Right ventricle myocardium inferior (tissue), 1 donor: ENCODE measurements at places on chromosomes 5 and 9. TPM values are rescaled to one million over a fixed set of nuclear protein-coding genes. Genes with fewer than 3 reads are reported as not detected.
A peak's percentile ranks its signal among the peaks of the same experiment; 100 is the strongest.

DNA sequence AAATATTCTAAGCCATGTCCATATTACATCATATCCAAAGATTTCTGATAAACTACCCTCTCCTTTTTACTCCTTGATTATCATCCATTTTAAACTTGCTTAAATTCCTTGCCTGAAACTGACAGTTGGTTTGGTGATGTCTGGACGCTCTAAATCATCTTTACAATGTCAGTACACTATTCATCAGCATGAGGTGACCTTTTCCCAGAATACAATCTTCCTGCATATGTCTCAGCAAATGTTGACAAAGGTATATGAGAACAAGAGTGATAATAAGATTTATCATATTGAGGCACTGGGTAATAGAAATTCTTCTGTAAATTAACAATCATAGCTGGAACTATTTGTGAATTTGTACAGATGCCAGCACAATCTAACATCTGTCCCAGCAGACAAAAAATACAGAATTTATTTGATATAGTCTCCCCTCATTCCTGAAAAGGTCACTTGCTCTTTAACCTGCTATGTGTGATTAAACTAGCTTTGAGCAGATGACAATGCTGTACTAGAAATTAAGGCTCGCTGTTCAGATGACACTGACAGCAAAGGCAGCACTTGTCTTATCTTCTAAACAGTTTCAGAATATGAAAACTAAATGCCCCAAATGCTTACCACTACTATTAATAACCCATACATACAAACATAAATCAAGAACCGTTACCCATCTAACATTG is 32.2 kb downstream of the COX7C start:
- no peak for DNase-seq

GRCh38 chr5:181204113-181204825 is 727 bp downstream of the TRIM7 start:
- peak; percentile 75 for DNase-seq

DNA sequence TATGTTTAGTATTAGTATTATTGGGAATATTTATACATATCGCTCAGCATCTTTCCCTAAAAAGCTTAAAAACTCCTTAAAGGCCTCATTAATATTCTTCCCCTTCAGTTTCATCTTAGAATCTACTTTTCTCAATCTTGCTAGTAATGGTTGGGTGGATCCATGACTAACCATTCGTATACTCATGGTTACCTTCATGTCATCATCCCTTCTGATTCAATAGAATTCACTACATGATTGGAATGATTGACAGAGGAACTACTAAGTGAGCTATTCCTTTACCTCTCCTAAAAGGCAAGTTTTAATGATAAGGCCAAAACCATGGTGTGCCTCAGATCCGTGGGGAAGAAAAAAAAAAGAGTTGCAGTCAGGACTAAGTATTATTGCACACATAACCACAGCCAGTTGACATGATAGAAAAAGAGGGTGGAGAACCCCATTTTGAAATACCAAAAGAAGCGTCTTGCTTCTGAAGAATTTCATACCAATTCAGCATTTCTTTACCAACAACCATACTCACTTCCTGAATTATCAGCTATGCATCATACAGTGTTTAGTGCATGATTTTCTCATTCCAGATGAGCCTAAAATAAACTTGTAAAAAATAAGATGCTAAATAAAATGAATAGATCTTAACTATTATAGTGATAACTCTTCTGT is 624.6 kb downstream of the PDE4D start:
- no peak for DNase-seq

- DNase-seq: no peak
Observed at GRCh38 chr9:2053883-2054845, 39.0 kb downstream of the SMARCA2 start.

Gene PIP5K1B
- total RNA-seq: 60.6 TPM

Gene TIGD6
- total RNA-seq: 2.4 TPM
